HAP-1 (cell line): ENCODE measurements at places on chromosomes 4 and X.
A peak's percentile ranks its signal among the peaks of the same experiment; 100 is the strongest.

- no peak for DNase-seq
These were observed 75.9 kb downstream of the AASDH start for GRCh38 chr4:56311299-56311975.

DNA sequence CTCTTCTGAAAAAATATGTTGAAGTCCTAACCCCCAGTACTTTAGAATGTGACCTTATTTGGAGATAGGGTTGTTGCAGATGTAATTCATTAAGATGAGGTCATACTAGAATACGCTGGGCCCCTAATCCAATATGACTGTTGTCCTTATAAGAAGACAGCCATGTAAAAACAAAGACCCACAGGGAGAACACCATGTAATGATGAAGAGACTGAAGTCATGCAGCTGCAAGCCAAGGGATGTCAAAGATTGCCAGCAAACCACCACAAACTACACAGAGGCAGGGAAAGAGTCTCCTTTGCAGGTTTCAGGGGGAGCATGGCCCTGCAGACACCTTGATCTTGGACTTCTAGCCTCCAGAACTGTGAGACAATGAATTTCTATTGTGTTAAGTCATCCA lies 37.4 kb downstream of the CXorf58 start:
- DNase-seq: no peak

DNA sequence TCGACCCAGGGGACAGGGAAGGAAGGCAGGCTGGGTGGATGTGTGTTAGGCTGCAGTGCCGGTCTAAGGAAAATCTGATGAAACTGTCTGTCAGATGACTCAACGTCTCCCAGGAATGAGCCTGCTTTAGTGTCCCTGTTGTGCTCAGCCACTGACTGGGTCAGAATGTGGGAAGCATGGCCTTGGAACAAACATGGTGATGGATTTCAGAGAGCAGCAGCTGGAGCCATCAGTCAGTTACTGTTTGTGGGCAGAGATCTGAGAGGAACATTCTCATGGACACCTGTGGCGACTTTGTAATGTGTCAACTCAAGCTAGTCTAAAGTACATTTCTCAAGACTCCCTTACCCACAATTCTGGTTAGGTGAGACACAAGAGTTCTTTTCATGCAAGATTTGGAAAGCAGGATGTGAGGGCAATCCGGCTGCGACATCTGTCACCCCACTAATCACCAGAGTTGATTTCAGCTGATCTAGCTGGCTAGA lies 63.2 kb downstream of the ANAPC10 start:
- no peak for DNase-seq

DNA sequence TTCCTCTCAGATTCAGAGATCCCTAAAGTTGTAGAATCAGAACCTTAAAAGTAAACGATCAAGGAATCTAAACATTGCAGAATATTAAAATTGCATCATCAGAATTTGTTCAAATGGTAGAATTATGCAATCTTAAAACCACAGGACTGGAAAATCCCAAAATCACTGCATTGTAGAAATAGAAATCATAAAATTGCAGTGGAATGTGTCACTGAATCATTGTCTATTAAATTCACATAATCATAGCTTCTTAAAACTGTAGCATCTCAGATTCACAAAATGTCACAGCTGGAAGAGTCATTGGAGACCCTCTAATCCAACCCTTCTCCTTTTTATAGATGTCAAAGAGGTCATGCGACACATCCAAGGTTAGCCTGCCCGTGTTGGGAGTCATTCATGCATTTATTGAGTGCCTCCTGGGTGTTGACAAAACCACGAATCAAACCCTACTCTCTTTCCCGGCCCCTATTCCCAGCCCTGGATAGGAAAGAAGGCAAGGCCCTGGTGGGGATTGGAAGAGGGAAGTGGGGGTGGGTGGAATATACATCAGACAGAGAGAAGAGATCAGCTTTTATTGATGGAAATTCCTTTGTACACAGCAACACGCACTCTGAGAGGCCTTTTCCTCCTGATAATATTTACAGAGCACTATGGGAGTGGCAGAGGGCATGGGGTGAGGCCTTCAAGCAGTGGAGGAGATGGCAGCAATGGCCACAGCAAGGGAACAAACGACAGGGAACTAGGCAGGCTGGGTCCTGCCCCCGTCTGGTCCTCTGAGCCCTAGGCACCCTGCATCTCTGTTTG lies 15.4 kb downstream of the IQSEC2 start:
- DNase-seq: no peak

DNA sequence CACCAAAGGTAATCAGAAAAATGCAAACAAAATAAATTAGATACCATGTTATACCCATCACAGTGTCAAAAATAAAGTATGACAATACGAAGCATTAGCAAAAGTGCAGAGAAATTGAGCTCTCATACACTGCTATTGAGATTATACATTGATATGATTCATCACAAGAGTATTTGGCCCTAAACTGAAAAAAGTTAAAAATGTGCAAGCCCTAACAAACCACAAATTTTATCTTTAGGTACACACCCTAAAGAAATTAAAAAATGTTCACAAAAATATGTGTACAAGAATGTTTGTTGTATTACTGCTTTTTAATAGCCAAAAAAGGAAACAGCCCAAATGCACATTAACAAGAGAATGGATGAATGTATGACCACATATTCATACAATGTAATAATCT lies 137.9 kb upstream of the MAGEA10 start:
- no peak for DNase-seq

DNA sequence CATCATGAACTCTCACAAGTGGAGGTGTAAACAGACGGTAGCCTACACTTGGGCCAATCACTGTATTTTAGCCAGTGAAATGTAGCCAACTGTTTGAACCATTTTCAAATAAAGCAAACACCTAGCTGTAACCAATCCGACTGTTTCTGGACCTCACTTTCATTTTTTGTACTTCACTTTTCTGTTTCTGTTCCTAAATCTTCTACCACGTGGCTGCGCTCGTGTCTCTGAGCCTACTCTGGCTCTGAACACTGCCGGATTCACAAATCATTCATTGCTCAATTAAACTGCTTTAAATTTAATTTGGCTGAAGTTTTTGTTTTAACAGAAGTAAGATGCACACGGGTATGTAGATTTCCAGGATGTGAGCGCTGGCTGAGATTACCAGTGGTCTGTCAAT lies 319.1 kb downstream of the RAPGEF2 start:
- DNase-seq: no peak

DNA sequence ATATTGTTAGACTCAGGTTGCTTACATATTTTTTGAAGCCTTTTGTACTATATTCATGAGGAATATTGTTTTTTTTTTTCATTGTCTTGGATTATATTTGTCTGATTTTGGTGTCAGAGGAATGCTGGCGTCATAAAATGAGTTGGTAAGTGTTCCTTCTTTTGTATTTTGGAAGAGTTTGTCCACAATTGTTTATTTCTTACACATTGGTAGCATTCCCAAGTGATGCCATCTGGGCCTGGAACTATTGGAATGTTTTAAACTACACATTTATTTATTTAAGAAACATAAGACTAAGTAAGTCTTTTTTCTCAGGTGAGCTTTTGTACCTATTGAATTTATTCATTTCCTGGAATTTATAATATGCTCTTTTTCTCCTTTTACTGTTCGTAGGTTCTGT lies 107.6 kb downstream of the LARP1B start:
- no peak for DNase-seq

GRCh38 chr4:15799141-15799540 lies 21.0 kb downstream of the CD38 start:
- no peak for DNase-seq

GRCh38 chr4:46270986-46271596 lies 118.8 kb downstream of the GABRA2 start:
- no peak for DNase-seq

DNA sequence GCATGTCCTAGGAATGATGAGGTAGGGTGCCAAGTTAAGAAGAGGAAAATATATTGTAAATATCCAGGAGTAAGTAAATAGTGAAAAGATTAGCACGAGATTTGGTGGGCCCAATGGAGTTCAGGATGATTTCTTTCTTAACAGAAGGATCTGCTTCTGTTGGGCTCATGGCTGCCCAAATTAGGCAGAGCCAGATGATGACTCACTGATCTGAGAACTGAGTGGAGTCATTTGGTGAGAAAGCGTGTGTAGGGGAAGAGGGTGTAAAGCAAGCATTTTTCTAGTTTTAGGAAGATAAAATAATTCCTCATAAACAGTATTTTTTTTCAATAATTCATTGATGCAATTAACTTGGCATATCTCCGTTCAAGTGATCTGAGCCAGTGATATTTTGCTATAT lies 1.6 kb downstream of the TBX22 start:
- no peak for DNase-seq

GRCh38 chr4:168496834-168497233 lies at the start of gene PALLD:
PALLD (plus strand) TSS chr4:168497052.
- no peak for DNase-seq

DNA sequence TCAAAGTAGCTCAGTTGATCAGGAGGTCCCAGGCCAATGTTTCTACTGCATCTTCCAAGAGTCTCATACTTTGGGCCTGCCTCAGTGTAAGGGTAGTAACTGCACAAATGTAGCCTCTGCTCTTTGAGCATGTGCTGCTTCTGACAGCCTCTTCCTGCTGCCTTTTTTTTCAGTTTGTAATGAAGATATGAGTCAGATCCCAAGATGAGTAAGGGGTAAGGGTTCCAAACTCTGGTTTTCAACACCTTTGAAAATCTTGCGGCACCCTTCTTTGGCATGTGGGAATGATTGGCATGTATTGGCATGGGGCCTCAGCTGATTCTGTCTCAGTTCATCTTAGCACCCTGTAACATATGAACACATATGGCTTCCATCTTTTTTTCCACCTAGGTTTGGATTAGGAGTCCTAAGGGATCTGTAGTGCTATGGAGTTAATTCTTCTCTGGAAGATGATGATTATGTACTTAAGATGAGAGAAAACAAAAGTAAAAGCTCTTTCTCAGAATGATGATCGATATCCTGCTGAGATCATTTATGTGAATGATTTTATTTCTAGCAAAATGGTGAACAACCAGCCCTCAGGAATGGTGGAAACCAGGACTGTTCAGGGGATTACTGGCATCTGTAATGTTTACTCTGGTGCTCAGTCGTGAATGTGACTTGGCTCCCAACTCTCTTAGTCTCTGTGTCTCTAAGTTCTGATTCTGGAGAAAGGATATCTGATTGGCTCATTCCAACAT lies 118.7 kb upstream of the PRPS2 start:
- DNase-seq: no peak

GRCh38 chr4:101958547-101958946 lies 168.0 kb downstream of the BANK1 start:
- DNase-seq: no peak

GRCh38 chr4:185171373-185172071 lies 28.5 kb downstream of the SLC25A4 start:
- no peak for DNase-seq

GRCh38 chrX:118024482-118024881 lies 92.1 kb downstream of the KLHL13 start:
- no peak for DNase-seq

DNA sequence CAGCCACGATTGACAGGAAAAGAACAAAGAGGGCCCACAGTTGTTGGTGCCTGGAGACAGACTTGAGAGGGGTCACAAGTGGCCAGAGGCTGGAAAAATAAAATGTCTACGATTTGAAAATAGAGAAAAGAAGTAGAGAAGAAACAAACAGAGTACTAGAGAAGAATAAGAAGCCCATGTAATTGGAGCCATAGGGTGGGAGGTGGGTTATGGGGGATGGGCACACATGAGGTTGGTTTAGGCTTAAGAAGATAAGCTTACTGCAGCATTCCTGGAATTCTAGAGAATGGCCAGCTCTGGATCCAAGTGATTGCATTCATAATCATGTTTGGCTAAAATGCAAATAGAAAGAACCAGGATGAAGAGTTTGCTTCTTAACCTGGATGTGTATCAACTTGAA lies 210.7 kb downstream of the MAML3 start:
- peak; percentile 73 for DNase-seq

GRCh38 chr4:66930206-66930605 lies 615.1 kb downstream of the CENPC start:
- DNase-seq: no peak

GRCh38 chr4:145847764-145848163 lies 90.9 kb downstream of the ZNF827 start:
- DNase-seq: no peak

- DNase-seq: no peak
These were observed 20.5 kb upstream of the AADAT start for GRCh38 chr4:170110285-170110672.

DNA sequence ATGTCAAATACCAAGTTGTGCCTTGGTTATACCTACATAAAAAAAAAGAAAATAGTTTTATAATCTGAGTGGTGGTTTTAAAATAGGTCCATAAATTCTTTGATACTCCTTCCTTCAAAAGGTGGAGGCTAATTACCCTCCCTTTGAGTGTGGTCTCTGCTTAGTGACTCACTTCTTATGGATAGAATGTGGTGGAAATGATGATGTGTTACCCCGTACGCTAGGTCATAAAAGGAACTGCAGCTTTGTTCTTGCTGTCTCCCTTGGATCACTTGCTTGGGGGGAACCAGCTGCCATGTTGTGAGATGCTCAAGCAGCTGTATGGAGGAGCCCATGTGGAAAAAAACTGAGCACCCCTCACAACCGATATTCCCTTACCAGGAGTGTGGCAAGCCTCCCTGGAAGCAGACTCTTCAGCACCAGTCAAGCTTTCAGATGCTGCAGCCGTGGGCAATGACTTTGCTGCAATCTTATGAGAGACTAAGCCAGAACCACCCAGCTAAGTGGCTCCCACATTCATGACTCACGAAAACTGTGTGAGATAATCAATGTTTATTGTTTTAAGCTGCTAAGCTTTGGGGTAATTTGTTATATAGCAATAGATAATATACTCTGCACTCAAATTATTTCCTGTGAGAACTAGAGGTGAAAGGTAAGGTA lies 195.0 kb upstream of the GATB start:
- DNase-seq: no peak

DNA sequence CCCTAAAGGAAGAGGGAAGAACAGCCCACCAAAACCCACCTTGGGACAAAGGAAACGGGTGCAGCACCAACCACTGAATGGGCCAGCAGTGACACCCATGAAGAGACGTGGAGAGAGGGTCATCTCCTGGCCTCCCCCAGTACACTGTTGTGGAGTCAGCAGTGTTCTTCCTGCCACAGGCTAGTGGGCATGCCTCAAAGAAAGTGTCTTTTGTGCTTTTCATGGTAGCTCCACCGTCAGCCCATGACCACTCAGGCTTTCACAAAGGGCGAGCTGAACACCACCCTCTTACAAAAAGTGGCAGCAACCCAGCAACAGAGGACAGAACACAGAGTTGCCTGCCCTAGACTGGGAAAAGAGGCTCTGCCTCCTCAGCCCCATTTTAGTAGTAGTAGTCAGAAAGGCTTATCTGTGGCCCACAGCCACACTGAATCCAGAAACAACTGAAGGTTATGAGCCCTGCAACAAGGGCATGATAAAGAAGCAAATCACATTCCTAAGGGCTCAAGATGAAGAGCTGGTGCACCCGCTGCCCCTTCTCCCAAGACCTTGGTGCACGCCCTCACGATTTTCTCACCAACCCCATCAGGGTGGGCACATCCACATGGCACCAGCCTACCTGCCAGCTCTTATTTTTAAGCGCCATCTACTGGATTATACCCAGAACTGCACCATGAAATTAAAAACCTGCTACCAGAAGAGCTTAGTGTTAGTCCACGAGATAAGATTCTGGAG lies 53.1 kb downstream of the RAB28 start:
- DNase-seq: no peak

- DNase-seq: no peak
These were observed 113.5 kb downstream of the PRKX start for GRCh38 chrX:3599802-3600430.

- DNase-seq: no peak
These were observed 99.2 kb upstream of the DDIT4L start for GRCh38 chr4:100289530-100289888.
